ENCODE measurements at places on chromosomes 3 and 15. TPM values are rescaled to one million over a fixed set of nuclear protein-coding genes. Genes with fewer than 3 reads are reported as not detected.
A peak's percentile ranks its signal among the peaks of the same experiment; 100 is the strongest.

DNA sequence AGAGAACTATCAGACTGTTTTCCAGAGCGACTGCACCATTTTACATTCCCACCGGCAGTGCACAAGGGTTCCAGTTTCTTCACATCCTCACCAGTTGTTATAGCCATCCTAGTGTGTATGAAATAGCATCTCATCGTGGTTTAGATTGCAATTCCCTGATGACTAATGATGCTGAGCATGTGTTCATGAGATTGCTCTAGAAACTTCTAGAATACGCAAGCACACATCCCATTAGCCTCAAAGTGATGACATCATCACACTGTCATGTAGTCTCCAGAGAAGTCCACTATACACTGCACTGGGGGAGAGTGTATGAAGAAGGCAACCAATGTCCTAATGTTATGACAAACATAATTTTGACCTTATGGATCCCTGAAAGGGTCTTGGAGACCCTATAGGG is 30.1 kb downstream of the FBLN2 start:
- DNase-seq, result peak; percentile 84

The GABRR3 gene
- not detected for total RNA-seq

DNA sequence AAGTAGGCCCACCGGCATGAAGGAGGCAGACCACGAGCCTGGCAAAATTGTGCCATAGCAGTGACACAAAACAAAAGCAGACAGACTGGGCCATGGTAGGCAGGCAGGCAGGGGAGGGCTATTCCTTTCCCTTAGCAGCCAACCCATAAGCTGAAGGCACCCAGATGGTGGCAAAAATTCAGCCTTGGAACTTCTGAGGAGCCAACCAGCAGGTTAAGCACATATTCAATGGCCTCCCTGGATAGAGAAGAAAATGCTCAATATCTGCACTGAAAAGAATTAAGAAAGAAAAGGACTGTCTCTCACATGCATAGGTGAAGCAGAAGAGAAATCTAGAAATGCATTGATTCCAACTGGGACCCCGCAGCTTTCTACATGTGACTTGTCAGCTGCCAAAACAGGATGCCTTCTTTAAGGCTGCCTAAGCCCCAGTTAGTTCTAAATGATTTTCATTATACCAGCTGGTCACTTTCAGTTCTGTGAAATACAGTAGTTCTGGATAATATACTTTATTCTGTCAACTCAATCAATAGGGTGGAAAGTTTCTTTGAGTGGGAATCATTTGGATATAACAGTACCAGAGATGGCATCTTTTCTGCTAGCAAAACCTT is 2.7 kb downstream of the PRICKLE2 start:
- DNase-seq, result no peak

- DNase-seq, result peak; percentile 63
Measured at GRCh38 chr3:157201648-157202278, 41.8 kb upstream of the CCNL1 start.

DNA sequence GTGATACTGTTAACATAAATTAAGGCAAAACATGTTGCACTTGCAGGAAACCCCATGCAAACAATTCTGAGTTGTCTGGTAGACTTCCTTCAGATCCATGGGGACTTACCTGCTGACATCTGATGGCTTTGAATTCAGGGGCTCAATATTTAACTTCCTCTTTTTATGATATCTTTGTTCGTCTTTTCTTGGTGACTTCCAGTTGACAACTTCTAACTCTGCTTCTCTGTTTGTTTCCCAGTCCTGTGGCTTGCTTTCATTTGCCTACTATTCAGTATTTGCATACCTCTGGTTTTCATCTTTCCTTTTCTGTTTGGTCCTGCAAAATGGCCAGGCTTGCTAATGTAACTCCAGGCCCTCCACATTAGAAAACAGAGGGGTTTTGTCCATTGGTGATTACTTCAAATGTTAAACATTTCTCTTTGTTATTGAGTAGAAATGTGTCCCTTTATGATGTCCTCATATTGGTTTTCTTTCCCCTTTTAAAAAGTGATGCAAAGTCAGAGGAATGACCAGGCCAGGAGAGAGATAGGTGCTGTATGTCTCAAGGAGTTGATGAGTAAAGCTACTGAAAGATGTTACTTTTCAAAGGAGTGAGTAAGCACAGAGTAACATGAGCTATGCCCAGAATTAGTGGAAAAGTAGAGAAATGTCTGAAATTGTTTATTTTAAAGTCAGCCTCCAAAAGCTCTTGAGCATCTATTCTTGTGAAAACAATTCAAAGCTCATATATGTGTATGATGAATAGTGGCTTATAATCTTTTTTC is 335.9 kb downstream of the LPP start:
- DNase-seq, result no peak

The GUCA1C gene
- not detected for total RNA-seq

All from fibroblast of villous mesenchyme (primary cell).